ENCODE measurements at places on chromosomes 4 and X. TPM values are rescaled to one million over a fixed set of nuclear protein-coding genes. Genes with fewer than 3 reads are reported as not detected.

IL15 gene
- total RNA-seq = 0.61 TPM

TMEM144 gene
- total RNA-seq = 1.6 TPM

VGLL1 gene
- not detected for total RNA-seq

TLR8 gene
- not detected for total RNA-seq

UCP1 gene
- total RNA-seq = 0.29 TPM

PHKA1 gene
- 7.2 TPM for total RNA-seq

NIPAL1 gene
- total RNA-seq = 5.2 TPM

- DNase-seq = no peak
Measured at GRCh38 chrX:109374262-109374960, 107.5 kb downstream of the GUCY2F start.

DNA sequence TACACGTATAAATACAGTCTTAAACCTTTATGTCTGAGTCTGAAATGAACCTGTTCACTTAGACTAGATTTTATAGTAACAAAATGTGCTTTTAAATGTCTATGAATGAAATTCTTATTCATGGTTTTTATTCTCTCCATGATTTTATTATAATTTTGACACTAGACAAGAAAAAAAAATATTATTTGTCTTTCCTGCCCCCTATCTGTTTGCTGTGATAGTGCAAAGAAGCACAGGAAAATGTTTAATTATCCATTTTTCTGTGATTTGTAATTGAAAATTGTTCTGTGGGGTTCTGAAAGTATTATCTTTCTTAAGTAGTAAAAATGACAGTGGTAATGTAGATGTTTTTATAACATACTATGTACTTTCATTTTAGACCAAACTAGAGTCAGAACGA is 52.0 kb downstream of the INTS6L start:
- DNase-seq = no peak

- no peak for DNase-seq
Measured at GRCh38 chrX:26581091-26581490, 365.1 kb downstream of the MAGEB5 start.

DNA sequence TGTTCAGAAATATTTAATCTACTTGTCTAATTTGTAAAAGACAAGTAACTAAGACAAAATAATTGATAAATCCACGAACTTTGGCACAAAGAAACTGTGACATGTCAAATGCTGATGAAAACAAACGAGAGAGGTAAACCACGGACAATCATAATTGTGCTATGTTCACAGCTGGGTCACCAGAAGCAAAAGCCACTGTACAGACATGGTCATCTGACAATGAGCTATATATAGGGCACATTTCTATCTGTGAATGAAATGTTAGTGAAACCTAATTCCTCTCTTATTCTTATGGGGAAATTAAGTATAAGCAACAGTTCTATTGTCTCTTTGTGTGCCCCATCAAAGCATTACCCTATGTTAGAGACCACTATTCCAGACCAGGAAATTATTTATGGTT is 444.0 kb upstream of the TRAM1L1 start:
- DNase-seq = no peak

GRCh38 chr4:15235135-15235534 is 192.7 kb upstream of the C1QTNF7 start:
- DNase-seq = no peak

DNA sequence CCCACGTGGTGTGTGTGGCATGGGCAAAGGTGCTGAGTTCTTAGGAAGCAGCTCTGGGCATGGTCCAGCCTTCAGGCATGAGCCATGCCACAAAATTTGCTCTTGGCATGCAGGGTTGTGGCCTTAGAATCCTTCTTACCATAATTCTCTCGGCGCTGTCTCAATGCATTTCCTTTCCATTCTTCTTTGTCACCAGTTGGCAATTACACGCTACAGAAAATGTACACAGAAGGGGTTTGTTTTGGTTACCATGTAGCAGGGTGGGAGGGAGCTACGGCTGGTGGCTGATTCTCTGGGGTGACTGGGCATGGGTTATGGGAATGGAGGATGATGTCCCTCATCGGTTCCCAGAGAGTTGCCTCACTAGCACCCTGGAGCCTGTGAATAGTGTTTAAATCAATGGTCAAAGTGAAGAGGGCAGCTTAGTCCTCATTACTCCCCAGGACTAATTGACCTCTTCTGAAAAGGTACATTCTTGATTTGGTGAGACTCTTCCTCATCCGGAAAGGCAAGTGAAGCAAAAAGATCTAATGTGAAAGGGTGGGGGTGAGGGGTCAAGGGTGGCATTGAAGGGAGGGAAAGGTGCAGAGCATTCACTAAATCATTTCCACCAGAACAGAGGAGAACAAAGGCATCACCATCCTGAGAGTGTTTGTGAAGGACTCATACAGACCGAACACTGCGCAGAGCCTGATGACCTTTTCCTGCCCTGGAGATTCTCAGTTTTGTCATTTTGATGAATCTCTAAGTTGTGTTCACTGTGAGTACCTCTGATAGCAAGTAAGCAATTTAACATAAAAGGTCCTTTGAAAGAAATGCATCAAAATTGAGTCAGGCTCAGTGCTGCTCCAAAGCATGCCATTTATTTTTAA is 199.8 kb upstream of the SFRP2 start:
- no peak for DNase-seq

GRCh38 chr4:69467797-69468196 is 27.9 kb downstream of the UGT2B4 start:
- DNase-seq = peak; percentile 1

DNA sequence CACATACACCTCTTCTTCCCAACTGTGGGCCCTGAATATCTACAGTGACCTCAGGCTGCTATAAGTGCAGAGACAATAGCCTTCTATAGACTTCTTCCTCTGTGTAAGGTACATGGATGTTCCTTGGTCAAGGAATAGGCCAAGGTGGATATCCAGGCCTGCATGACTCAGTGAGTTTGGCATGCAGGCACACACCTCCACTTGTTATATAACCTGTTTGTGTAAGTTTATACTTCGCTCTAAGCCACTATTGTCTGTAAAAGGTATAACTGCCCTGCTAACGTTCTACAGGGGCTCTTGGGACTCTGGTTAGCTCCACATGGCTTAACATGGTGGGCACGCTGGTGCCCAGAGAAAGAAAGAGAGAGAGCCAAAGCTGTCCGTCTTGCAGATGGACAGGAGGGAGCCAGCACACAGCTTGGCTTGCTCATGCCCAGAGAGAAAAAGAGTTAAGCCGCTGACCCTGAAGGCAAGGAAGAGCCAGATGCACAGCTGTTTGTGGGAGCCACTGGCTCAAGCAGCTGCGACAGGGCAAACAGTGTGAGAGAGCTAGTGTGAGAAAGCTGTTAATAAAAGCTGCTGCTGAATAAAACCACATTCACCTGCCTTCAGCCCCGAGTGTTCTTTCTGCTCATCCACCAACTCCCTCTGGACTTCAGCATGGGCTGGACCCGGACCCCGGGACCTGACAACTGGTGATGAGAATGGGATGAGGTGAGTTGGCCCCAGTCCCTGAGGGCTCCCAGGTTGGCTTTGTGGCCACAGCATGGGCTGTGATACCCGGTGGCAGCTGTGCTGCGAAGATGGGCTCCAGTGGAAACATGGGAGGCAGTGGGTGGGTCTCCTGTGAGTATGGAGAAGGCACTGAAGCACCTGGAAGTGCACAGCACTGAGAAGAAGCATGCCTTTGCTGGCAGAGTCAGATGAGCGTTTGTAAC is 44.5 kb upstream of the ZBTB33 start:
- no peak for DNase-seq

GRCh38 chr4:38920677-38921076 is 53.1 kb downstream of the FAM114A1 start:
- DNase-seq = no peak

DNA sequence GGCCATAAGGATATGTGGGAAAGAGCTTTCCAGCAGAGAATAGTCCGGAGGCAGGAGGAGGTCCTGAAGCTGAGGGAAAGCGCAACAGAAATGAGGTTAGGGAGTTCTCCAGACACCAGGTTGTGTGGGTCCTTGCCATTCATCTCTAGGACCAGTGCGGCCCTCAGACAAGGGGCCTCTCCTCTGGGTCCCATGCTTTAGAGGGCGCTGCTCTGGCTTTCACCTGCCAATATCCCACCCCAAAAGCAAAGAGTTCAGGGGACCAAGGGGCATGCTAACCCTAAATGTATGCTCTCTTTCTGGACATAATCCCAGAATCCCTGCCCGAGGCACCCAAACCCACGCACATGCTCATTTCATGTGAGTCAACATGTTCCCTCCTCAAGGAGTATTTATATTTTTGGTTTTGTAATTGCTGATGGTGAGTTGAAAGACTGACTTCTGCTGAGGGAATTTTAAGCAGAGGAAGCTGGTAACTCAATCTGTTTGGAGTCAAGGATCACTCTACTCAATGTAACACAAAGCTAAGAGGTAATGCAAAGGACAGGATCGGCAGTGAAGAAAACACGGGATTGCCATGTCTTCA is 14.8 kb downstream of the RPL34 start:
- DNase-seq = no peak

DNA sequence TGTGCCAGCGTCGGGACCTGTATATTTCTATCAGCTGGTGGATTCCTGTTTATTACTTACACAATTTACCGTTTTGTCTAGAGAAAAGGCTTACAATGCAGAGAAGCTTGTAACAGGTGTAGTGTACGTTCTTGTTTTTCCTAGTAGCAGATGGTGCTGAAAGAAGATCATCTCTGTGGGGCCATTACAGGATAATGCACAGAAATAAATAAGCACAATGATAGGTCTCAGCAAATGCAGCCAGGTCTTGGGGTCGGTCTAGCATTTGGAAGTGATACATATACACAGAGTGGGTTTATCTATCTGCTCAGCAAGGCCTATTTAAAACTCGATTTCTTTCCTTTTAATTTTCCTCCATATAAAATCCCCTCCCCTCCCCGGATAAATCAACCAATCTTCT is 180.9 kb upstream of the LCORL start:
- DNase-seq = no peak

DNA sequence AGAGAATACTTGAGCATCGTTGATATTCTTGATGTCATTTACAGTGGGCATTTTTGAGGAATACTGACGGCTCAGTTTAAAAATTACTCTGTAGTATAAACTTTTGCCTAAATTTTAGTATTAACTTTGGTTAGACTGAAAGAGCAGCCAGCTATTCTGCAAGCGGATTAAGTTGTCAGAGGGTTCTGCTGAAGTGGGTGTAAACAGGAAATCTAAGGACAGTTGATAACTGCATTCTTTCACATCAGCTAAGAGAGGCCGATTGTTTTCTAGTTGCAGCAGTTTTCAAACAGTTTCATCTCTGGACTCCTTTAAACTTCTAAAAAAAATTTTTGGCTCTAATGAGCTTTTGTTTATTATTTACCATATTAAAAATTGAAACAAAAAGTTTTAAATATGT is 149.6 kb downstream of the RAPGEF2 start:
- no peak for DNase-seq

DNA sequence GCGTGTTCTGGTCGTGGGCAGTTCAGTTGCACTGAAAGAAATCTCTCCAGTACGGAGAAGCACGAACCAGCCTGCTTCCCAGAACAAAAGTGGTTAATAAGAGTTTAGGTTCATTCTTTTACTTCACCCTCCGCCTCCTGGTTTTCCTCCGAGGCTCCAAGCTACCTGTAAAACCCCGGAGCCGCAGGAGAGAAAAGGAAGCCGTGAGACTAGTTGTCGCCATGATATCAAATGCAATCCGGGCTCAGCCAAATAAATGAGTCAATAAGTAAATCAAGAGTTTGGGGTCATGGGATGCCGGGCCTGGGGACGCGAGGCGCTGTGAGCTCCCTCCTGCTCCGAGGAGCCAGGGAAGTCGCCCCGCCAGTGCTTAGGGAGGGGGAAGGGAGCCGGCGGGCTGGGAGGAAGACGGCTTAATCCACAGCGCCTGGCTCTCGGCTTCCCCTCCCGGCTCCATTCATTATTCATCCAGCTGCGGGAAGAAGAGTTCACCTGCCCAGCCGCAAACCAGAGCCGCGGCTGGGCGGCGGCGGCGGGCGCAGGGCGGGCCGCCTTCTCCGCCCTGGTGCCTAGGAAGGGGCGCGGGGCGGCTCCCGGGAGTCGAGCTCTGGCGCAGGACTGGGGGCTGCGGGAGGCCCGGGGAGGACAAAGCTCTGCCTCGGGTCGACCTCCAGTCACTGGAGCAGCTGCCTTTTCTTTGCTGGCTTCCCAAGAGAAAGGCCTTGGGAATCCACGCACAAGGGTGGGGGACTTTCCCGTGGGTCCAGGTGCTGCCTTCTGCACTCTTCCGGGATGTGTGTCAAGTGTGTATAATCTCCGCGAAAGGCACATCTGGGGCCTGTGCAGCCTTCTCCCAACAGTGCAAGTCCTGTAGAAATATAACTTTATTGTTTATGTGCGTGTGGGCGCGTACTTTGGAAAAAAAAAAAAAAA is 1.7 kb downstream of the FRAS1 start:
- DNase-seq = peak; percentile 21
